Cerebellum (tissue), 4 donors: ENCODE measurements at places on chromosomes 1 and 21. TPM values are rescaled to one million over a fixed set of nuclear protein-coding genes. Genes with fewer than 3 reads are reported as not detected.

DNA sequence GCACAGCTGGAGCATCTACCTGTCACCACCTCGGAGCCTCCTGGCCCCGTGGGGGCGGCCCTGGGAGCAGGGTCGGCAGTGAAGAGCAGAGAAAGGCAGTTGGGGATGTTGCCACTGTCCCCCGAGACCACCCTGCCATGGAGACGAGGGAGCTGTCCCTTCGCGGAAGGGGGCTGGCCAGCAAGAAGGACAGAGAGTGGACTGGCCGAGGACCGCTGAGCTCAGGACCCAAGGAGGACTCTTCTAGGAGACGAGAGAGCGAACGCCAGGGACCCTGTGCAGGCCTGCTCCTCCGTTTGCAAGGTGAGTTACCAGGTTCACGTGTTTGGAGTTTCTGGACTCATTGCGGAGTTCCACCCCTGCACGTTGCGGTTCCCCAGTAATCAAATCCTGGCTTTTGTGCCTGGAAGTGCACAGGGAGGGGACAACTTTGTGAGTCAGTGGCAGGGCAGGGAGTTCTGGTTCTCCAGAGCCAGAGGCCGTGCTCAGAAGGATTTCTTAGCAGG lies 5.6 kb upstream of the POFUT2 start:
- no peak for DNase-seq

DNA sequence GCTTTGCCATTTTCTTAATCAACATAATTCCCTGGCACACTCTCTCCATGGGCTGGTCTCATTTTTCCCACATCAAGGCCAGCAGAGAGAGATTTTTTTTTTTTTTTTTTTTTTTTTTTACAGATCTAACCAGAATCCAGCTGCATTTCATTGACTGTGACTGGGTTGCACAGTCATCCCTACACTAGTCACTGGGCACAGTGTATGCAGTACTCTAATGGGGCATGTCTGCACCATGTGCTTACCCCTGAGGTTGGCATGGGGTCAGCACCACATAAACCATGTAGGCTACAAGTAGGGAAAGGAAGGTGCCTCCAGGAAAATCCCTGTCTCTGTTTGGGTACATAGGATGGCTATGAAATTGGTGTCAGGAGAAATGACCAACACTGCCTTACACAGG lies 64.1 kb upstream of the LRP8 start:
- DNase-seq, result no peak

GRCh38 chr1:193769651-193770050 lies 583.2 kb upstream of the B3GALT2 start:
- DNase-seq, result no peak

DNA sequence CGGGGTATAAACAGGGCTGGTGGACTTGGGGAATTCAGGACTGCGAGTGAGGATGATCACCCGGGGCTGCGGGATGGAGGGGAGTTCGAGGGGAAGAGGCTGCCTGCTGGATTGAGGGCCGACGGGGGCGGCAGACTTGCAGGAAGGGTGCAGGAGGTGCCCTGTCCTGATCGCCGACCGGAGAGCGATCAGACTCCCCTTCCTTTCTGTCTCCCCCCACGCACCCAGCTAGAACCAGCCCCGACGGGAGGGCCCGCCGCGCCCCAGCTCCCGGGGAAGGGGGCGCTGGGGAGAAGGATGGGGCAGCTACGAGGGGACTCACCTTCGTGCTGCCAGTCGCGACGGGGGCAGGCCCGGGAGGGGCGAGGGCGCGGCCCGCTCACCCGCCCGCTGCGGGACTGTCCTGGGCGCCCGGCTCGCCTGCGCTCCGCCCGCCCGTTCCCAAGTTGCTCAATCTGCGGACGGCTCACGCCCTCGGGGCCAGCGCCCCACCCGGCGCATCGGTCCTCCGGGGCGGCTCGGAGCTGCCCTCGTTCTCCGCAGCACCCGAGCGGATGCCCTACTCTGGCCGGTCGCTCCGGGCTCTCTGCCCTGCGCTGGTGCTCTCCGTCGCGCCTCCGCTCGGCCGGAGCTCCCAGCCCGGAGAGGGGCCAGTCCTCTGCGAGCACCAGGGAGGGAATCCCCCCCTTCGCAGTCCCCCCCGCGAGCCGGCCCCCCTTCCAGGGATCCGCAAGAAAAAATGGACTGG lies at the start of gene RSPO1:
Gene RSPO1 (minus strand): TSS at position 649 of the 748 bp plus-strand sequence. CDS start 5,231 bp downstream, outside the sequence.
- no peak for DNase-seq

GRCh38 chr21:43959231-43960116 lies 52.6 kb upstream of the TRAPPC10 start:
- peak; percentile 33 for DNase-seq

DNA sequence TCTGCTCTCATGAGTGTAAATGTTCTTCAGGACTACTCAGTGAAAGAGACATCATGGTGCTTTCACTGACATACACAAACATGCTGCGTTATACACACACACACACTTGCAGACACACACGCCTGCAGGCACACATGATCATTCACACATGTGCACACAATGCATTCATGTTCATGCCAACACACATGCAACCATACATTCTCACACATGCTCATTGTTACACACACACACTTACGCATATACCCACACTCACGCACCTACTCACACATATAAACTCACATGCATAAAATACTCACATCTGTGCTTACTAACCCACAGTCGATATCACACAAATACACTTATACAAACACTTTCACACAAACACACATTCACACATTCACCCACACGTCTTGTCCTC lies 241.6 kb downstream of the LMX1A start:
- no peak for DNase-seq

DNA sequence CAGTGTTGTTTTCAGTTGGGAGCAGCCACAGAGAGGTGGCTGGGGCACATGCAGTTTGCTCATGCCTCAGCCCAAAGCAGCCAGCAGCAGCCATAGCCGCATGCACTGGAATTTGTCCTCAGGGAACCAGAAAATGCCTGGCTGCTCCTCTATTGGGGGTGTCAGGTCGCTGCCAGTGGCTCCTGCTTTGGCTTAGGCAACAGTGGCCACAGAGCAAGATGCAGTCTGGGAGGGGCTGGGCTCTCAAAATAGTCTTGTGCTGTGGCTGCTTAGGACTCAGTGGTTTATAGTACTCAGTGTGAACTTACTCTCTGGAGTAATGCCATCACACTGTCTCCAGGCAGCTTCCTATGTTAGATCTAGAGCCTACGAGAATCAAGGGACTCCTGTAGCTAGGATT lies 25.0 kb downstream of the CD55 start:
- no peak for DNase-seq

DNA sequence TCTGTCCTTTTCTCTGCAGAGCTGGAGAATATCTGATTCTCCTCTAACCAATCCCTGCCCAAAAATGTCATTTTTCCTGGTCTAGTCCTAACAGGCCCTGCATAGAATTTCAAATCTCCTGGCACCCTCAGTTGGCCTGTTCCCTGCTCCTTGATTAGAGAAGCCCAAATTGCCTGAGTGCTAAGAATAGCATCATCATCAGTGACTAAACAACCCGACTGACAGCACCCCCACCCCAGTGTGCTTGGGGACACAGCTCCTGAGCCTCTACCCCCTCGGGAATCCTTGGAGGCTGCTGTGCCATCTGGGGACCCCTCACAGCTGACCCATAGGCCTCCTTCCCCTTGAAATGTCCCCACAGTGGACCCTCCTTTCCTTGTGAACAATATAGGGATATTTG lies 94.4 kb downstream of the DDX20 start:
- no peak for DNase-seq

DNA sequence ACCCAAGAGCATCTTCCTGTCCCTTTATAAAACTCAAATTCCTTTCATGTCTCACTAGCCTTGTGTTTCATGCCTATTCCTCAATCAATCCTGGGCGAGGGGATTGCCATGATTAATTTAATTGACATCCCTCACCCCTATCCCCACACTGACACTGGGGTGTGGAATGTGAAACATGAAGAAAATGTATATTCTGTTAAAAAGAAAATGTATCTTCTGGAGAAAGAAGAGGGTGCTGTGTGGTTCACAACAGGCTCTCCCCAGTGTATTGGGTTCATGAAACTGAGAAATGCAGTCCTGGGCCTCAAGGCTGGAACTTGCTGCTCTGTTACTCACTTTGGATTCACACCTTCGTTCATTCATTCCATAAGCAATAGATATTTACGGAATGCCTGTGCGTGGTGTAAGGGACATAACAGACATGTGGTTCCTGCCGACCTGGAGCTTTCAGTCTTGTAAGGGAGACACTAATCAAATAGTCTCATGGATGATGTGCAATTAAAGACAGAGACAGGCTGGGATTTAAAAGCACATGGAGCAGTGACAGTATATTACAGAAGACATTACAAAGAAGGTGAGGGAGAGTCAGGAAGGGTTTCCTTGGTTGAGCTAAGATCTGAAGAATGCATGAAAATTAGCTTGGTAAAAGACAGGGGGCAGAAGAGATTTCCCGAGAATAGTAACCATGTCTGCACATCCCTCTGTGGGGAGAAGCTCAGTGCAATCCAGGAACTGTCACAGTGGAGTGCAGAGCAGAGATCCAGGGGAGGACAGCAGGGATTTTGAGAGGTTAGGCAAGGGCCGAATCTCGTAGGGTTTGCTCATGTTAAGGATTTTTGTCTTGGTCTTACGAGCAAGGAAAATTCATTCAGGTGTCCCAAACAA lies 32.1 kb downstream of the SERTAD4 start:
- DNase-seq, result no peak

DNA sequence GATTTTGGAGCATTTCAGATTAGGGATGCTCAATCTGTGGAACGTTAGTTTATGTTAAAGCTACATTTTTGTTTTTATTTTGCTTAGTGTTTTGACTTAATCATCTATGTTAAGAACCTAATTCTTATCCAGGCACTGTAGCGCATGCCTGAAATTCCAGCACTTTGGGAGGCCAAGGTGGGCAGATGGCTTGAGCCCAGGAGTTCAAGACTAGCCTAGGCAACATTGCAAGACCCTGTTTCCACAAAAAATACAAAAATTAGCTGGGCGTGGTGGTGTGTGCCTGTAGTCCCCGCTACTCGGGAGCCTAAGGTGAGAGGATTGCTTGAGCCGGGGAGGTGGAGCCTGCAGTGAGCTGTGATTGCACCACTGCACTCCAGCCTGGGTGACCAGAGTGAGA lies 23.4 kb downstream of the FNBP1L start:
- no peak for DNase-seq

DNA sequence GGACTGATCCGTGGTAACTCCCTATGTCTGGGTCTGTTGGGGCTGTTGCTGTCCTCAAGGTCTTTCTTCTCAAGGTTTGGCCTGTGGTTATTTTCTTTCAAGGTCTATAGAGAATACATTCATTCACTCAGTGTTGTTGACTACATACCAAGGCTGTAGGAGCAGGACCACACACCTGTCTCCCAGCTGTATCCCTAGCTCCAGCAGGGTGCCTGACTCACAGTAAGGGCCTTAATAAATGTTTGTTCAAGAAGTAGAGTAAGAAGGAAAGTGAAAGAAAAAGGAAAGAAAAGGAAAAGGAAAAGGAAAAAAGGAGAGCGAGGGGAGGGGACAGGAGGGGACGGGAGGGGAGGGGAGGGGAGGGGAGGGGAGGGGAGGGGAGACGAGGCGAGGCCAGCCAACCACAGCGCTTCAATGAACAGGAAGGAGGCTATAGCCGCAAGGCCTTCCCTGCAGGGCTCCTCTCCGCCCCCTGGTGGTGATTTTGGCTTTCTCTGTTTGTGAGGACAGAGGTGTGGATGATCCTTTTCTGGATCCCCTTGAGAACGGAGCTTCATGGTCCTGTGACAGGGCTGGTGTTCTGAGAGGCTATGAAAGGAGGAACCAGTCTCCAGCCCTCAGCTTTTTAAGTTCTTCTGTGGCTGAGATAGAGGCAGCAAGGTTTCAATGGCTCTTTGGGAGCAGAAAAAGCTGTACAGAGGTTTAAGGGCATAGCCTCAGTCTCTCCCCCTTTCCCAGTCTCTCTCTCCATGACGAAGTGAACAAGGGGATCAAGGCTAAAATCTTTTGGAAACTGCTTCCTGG lies 30.6 kb upstream of the LCE5A start:
- DNase-seq, result no peak

DNA sequence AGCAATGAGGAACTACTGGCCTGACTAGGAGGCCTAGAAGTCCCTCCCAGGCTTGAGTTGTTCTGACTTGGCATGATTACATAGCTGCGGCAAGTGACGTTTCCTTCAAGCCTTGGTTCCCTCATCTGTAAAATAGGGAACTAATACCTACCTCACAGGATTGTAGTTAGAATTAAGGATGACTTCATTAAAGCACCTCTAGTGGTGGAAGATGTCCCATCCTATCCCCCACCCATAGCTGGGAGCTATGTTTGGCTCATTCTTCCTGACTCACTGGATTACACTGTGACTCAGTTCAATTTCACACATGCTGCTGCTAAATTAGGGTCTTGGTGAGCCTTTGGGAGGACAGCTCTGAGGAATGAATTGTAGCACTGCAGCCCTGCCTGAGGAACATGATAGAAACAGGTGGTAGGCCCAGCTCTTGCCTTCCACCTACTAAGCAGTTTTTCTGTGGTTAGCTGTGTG lies 6.0 kb upstream of the SHISA4 start:
- DNase-seq, result no peak

DNA sequence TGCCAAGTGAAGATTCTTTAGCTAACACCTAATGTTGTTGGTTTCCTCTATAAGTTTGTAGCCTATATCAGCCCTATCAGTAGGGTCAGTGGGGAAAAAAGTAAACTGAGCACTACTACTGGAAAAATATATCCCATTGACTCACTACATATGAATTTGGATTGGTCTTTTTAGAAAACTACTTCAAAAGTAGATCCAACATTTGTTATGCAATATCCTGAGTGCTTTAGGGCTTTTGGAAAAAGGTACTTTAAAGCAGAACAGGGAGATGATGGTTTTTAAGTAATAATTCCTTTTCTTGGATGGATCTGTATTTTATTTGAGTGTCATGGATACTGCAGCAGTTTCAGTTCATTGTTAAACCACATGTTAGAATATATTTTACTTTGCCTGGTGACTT lies 7.1 kb downstream of the C1orf21 start:
- no peak for DNase-seq

- peak; percentile 62 for DNase-seq
Observed at GRCh38 chr1:57860325-57860724, 436.5 kb upstream of the DAB1 start.

DNA sequence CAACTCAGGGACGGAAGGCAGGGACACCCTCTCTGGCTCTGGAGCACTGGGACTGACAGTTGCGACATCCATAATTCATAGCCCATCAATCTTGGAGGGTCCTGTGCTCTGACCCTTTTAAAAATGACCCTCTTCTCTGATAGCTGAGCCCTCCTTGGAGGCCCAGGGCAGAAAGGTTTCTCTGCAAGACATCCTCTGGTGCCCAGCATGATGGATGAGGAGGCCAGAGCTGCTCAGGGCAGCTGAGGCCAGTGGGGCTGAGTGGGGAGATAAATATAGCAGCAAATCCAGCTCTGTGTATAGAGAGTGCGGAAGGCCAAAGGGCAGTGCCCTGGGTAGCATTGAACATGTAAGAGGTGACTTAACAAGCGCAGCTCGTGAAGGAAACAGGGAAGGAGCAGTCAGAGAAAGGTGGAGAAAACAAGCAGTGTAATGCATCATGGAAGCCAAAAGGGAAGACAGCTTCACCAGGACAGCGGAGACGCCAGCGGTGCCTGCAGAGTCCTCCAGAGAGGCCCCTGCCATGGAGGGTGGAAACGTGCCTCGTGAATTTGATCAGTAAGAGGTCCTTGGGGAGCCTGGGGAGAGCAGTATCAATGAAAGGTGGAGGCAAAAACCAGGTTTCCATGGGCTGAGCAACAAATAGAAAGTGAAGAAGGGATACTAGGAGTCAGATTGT lies 50.4 kb upstream of the FMOD start:
- DNase-seq, result no peak

CHODL gene
- 20.8 TPM for total RNA-seq

TNFAIP8L2 gene
- 1.6 TPM for total RNA-seq

KCNJ15 gene
- not detected for total RNA-seq

HSD3B2 gene
- not detected for total RNA-seq

BEND5 gene
- 17.6 TPM for total RNA-seq

RSPH1 gene
- 2.4 TPM for total RNA-seq

LINGO4 gene
- total RNA-seq, result not detected
